ENCODE measurements at places on chromosomes 5 and 9. TPM values are rescaled to one million over a fixed set of nuclear protein-coding genes. Genes with fewer than 3 reads are reported as not detected.

- no peak for DNase-seq
These were observed 112.0 kb upstream of the CACNA1B start for GRCh38 chr9:137765536-137765935.

DNA sequence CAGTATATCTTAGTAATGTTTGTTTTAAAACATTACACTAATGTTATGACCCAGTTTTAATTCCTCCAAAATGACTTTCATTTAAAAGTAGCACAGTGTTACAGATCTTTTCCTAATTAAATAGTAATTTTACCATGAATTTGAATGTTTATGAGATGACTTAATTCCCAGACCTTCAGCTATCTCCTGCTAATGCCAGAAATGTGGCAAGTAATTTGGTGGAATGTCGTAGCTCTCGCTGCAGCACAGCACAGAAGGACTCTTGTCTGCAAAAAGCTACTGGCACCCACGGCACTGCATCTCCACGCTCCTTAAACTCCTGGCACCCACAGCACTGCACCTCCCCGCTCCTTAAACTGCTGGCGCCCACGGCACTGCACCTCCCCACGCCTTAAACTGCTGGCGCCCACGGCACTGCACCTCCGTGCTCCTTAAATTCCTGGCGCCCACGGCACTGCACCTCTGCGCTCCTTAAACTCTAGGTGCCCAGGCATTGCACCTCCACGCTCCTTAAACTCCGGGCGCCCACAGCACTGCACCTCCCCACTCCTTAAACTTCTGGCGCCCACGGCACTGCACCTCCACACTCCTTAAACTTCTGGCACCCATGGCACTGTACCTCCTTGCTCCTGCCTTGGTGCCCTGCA is 163.1 kb downstream of the CDK5RAP2 start:
- no peak for DNase-seq

- DNase-seq = no peak
These were observed 980 bp downstream of the CCNO start for GRCh38 chr5:55232271-55232984.

- no peak for DNase-seq
These were observed 1060.6 kb upstream of the ACO1 start for GRCh38 chr9:31323726-31324444.

DNA sequence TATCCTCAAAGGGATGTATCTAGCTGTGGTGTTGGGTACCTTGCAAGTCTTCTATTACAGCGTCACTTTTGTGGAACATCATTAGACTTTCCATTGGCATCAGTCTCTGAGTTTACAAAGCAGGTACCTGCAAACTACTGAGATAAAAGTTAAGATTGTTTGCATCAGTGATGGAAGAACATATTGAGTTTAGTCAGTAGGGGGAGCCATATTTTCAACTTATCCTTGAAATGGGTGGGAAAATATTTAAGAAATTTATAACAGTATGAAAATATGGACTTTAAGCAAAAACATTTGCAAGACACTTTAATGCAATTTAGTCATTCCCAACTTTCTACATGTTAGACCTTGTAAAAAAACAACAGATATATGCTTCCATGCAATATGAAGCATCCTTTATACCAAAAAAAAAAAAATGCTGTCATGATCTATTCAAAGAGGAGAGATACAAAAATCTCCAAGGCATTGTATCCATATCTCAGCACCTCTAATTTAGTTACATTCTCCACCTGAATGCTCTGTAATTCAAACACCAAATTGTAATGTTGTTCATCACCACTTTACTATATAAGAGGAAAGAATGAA is 98.6 kb upstream of the ADAMTS19 start:
- no peak for DNase-seq

DNA sequence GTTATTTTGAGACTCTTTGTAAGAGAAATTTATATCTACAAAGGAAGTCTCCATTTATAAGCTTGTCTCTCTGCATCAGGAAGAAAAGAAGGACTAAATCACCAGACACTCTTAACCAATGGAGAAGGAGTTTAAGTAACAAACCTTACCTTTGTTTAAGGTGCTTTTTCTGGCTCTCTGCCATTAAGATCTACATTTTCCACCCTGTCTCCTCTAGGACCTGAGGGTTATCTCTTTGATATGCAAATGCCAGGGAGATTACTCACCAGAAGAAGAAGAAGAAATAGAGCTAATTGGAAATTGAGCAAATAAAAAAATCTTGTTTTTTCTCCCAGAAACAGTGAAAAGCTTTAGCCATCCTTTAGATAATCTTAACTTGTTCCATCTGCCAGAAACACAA is 60.9 kb downstream of the CDKN2A start:
- DNase-seq = no peak

DNA sequence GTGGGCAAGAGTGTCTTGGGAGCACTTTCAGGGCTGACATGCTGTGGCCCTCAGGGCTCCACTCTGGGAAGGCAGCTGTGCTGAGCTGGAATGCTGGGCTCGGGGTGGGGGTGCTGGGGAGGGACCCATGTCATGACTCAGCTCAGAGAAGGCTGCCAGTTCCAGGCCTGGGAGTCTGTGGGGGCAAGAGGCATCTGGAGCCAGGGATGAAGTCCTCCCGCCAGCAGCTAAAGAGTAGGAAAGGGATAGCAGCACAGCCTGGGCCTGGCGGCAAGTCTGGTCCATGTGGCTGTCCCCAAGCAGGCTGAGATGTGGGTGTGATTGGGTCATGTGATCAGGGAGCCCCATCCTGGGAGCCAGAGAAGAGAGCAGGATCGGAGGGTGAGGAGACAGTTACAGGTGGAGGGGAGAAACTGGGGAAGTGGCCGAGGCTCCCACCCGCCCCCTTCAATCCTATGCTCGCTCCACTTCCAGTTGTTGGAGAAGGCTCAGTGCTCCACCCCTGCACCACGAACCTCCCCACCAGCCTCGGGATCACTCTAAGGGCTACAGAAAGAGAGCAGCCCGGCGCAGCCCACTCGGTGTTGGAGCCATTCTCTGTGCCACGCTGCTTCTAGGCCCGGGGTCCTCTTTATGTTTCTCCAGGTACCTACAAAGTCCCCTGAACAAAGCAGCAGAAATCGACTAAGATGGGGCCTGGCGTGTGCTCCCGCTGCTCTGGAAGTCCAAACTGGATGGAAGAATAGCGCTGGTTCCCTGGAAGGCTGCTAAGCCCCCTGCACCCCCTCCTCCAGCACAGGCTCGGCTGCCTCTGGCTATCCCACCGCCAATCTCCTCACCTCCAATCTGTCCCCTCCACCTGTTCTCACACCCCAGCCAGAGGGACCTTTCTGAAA is 12.0 kb downstream of the PDGFRB start:
- peak; percentile 71 for DNase-seq

GRCh38 chr9:122125509-122126330 is 32.6 kb upstream of the TTLL11 start:
- no peak for DNase-seq

- DNase-seq = no peak
These were observed 13.7 kb downstream of the MYO10 start for GRCh38 chr5:16922430-16922829.

- DNase-seq = no peak
These were observed 622.7 kb upstream of the CDH18 start for GRCh38 chr5:20610681-20611080.

DNA sequence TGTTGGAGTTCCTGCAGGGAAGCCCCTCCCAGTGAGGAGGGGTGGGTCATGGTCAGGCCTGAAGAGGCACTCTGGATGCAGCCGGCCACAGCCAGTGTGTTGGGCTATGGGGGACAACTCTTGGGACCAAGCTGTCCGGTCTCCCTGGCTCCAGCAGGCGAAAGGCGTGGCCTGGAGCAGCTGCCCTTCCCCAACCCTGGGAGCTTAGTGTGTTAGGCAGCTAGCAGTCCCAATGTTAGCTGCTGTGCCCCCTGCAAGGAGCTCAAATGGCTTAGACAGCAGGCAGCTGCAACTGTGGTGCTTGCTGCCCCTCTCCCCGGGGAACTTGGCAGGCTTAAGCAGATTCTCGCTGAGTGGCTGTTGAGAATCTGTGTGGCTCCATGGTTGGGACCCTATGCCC is 67.5 kb upstream of the ACTBL2 start:
- DNase-seq = no peak

- no peak for DNase-seq
These were observed 45.0 kb downstream of the CRB2 start for GRCh38 chr9:123400926-123401503.

- DNase-seq = no peak
These were observed 66.3 kb downstream of the RCL1 start for GRCh38 chr9:4859035-4859434.

DNA sequence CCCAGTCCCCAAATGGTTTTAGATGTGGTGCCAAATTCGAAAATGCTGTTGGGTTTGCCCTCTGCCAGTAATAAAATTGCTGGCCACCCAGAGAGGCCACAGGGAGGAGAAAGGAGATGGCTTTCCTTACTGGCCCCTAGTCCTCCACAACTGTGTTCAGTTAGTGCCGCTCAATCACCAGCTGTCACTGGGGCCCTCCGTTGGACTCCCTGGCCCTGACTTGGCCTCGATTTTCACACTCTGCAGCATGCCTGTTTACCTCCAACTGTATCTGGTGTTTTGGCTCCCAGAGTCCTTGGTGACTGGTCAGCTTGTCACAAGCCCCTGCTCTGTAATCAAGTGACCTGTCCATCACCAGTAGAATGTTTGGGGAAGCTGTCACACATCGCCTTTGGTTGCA is 97.8 kb downstream of the PAPPA start:
- DNase-seq = no peak

GRCh38 chr5:120457839-120458507 is 6.1 kb upstream of the PRR16 start:
- DNase-seq = peak; percentile 25

DNA sequence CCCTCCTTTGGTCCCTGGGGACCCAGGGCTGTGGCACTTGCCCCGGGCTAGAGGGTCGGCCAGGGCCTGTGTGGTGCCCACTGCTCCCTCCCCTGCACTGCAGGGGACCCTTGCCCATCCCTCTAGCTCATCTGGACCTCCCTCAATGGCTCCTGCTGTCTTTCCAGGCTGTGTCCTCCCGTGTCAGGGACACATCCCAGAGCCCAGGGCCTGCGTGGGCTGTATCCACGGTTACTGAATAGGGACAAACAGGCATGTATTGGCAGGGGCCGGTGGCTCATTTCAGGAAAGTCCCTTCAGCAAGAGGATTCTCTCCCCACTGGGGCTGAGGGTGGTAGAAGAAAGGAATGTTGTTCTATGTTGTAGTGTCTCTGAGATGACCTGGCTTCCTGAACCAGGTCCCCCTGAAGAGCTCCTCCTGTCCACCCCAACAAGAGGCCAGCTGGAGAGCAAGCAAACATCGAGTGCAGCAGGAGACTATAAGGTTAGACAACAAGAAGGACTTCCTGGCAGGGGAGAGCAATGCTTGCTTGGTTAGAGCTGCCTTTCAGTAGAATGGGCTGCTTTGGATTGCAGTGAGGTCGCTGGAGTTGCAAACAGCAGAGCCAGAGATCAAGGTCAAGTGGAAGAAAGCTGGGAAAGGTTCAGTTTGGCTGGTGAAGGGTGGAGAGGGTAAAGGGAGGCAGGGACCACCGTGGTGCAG is 1.0 kb upstream of the CRB2 start:
- no peak for DNase-seq

- no peak for DNase-seq
These were observed 34.7 kb downstream of the SLC6A7 start for GRCh38 chr5:150224483-150225027.

DNA sequence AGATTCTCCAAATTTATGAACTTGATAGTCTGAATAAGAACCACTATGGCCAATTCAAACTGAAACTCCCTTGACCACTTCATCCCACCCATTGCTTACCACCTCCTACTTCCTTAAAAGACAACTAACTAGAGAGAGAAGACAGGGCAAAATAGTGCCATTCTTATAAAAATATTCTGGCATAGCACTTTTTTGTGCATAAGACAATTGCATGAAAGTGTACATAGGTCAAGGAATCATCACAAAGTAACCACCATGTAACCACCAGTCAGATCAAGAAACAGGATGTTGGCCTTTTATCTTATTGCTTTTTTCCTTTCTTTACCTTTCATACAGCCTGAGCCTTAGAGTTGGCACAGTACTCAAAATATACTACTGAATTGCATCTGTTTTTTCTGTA is 8.1 kb upstream of the ARSB start:
- DNase-seq = no peak

- DNase-seq = no peak
These were observed 1076.7 kb downstream of the NR2F1-AS1 start for GRCh38 chr5:92504346-92504745.

DNA sequence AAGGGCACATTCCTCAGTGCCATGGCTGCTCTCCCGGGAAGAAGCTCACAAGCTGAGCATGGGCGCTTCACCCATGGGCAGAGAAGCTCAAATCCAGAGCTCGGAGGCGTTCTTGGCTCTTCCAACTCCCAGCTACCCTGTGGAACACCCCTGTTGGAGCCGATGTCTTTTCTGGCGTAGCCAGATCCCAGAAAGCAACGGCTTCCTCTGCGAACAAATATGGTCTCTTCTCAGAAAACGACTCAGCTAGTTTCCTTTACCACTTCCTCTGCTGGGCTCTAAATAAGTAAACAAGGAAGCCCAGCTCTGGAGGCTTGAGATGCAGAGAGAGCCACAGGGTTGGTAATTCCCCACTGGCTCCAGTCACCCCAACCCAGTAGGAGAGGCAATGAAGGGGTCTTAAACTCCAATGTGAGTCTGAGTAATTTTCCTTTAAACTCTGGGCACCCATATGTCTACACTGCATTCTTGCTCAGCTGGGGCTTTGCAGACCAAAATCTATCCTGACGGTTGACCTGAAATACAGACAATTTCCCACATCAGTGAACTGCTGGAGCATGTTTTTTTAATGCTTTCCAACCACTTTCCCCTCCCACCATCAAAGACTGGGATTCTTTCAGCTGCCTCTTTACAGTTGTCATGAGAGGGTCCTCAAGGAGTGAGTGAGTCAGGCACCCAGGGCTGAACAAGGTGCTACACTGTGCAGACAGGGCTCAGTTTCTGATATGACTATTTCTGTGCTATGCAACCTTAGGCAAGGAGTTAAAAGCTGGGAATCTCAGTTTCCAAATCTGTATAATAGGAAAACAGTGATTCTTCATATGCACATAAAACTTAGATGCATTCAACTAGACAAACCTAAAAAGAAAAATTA is at the start of gene LCP2:
Gene LCP2 (minus strand): TSS at position 189 of the 874 bp plus-strand sequence. CDS start 166 bp downstream, at position 23.
- peak; percentile 62 for DNase-seq

DNA sequence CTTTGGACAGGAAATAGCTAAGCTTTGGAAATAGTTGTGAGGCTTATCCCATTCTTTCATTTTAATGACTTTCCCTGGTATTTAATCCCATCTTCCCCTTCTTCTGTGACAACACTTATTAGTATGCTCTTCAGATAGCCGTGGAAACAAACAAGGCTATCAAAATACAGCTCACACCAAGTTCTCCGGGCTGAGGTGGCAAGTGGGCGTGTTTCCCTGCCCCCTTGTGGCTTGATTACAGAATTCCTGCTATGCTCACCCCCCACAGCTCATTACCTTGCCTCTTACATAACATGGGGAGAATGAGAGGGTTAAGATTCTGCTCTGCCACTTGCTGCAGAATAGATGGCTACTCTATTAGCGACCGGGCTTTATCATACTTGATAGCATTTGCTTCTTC is 437.1 kb upstream of the TLE4 start:
- DNase-seq = no peak

The SEMA5A gene
- 18.4 TPM for total RNA-seq

The PCDHGA12 gene
- total RNA-seq = 18.5 TPM

The MARCHF11 gene
- not detected for total RNA-seq

The UTP15 gene
- total RNA-seq = 4.9 TPM

The CTNNA1 gene
- total RNA-seq = 310 TPM

The STC2 gene
- total RNA-seq = 2.0 TPM

All from ascending aorta (tissue), 2 donors.